GM10248 (cell line): ENCODE measurements at places on chromosomes 3 and 15.
A peak's percentile ranks its signal among the peaks of the same experiment; 100 is the strongest.

DNA sequence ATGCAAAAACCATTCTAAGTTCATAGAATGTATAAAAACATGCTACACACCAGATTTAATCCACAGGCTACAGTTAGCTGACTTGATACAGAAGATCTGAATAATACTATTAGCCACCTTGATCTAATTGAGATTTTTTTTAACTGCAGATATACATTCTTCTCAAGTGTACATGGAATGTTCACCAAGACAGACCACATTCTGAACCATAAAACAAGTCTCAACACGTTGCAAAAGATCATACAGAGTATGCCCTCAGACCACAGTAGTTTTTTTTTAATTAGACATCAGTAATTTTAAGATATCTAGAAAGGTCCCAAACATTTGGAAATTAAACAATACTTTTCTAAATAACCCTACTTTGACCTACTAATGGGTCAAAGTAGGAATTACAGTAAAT, 83.3 kb downstream of the FGF7 start:
- DNase-seq: no peak

DNA sequence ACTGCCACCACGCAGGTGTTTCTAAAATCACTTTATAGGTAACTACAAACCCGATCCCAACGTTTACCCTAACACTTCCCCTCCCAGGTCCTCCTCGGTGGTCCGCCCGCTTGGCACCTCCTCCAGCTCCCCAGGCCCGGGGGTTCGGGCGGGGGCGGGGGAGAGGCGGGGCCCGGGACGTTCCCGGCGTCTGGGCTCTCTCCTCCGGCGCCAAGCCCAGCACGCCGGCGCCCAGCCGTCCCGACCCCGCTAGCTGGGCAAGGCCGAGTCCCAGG, 562 bp downstream of the CGGBP1 start:
- DNase-seq: no peak

DNA sequence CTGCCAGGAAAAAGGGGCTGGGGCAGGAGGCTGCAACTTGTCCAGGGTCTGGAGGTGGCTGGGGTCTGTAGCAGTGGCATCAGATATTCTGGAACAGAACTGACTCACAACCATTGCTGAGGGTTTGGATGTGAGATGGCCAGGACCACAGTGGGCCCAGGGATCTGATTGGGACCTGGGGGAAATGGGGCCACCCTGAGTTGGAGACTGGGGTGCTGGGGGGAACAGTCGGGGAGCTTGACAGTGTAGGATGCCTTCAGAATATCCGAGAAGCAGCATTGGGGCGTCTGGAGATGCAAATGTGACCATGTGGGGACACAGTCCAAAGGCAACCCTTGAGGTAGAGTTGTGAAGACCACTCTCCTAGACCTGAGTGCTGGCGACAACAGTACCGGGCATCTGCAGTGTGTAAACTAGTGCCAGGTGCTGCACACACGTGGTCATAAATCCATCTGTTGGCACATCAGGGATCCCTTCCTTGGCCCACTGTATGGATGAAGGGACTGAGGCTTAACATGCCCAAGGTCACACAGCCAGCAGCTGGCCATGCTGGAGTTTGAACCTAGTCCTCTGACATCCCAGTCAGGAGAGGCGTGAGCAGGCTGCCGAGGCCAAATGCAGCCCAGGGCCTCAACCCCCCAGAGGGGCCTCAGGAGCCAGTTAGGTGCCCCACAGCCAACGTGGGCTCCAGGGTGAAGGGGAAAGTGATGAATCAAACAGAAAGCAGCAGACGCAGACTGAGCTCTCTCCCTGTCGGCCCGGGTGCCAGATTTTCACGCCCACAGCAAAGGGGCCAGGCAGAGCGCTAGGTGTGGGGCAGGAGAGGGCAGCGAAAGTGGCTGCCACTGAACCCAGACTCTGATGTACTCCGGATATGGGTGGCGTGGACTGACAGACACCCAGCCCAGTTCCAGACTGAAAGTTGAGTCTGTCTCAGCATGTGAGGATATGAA, 18.8 kb downstream of the HEMK1 start:
- peak; percentile 69 for DNase-seq

DNA sequence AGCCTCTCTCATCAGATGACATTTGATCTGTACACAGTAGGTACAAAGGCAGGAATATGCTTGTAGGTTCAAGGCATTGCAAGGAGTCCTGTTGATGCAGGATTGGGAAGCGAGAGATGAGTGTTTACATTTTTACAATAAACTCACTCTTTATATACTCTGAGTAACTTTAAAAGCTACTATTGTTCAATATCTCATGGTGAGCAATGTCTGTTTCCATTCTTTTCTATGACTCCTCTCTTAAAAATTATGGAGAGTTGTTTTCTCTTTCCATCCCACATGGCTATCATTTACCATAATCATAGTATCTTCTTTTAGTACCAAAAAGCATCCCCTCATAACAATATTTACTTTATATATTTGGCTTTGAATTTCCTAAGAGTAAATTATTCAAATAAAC, 314.0 kb upstream of the CDIN1 start:
- no peak for DNase-seq

DNA sequence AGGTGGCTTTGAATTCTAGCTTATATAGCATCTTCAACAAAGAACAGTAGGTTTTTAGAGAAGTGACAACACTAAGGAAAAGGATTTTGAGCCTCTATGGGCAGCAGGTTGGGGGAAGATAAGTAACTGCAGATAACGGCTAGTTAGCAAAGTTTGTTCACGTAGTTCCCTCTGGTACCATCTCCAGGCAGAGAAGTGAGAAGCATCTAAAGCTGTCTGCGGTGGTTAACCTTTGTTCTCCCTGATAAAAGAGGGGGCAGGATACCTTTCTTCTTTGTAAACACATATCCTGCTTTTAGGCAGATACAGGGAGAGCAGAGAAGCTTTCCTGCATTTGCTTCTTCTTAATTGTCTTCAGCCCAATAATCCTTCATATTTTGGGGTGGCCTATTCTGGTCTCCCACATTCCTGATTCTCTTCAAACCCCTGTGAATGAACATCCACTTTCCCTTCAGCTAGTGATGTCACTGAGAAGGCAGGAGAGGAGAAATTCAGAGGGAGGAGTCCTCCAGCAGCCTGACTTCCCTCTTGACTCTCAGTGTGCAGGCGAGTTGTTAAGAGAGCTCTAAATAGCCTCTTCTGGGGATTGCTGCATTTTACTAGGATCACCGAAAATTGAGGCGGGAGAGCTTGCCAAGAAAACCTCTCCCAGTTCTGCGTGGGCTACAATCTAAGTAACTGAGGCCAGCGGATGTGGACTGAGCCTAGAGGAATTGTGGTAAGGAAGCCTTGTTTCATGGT, 393.7 kb upstream of the C2CD4B start:
- no peak for DNase-seq

DNA sequence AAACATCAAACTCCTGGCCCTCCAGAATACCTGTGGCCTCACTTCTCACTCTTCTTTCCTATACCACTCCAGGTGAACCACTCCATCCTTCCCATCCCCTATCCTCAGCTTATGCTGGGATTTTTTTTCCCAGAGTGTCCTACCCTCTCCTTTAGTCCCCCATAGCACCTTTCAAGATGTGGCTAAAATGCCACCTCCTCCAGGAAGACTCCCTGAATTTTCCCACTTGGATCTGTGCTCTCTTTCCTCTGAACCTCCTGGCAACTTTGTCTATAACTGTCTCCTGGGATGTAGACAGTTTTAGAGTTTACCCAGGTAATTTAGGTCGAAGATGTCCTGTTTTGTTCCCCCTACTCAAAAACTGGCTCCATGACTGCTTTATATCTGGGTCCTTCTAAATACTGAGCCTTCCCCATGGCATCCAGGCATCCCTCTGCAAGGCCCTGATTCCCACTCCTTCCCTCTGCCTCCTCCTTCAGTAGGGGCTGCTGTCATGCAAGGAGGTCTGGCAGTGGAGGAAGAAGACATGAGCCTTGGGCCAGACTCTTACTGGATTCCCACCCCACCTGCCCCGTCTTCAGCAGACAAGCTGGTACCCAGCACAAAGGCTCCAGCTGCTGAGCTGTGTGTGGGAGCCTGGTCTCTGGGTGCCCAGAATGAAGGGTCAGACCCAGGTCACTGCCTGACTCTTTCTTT, 161.5 kb downstream of the SMAD6 start:
- DNase-seq: peak; percentile 3

DNA sequence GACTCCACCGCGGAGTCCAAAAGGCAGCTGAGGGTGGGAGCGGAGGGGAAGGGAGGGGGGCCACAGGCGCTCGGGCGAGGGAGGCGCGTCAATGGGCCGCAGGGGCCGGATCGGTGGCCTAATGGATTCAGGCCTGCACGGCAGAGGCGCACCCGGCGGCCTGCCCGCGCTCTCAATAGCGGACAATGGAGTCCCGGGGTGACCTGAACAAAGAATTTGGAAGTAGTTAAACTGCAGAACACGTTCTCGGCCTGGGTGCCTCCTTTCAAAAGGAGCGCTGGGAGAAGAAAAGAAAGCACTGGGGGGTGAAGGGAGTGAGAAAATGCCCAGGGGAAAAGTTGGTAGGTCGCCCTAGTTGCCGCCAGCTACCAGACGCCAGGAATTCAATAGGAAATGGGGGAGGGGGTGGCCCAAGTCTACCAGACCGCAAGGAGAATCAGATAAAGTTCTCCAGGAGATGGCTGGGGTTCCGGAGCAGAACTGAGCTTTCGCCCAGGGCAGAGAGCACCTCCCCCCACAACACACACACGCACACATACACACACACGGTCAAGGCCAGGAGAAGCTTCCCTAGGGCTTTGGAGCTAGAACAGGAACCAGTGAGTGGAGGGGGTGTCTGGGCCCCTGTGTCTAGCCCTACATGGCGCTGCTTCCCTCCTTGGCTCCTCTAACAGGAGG, 25.8 kb upstream of the POLG start:
- DNase-seq: no peak

DNA sequence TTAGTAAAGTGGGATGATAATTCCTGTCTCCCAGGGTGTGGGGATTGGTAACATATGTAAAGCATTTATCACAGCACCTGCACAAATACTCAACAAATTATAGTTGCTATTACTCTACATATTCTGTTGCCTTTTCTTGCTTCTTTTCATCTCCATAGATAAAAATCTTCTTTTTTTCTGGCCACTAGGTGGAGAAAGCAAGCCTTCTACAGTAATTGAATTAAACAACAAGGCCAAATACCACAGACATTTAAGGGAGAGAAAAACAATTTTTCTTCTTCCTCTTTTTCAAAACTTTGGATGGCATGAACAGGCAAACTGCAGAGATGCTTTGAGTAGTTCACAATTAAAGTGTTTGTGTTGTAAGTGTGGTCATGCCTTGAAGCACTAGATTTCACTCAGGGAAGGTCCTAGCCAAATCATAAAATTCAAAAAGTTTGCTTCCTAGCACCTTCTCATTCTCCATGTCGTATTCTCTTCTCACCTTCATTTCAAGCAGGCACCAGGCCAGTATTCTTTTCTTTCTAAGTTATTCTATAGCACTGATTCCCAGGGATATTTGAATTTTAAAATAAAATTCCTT, 493.4 kb upstream of the TGFBR2 start:
- no peak for DNase-seq

GRCh38 chr15:36880224-36880912, 220.0 kb downstream of the MEIS2 start:
- DNase-seq: no peak

GRCh38 chr3:108488631-108489030, 21.8 kb downstream of the MYH15 start:
- DNase-seq: no peak

DNA sequence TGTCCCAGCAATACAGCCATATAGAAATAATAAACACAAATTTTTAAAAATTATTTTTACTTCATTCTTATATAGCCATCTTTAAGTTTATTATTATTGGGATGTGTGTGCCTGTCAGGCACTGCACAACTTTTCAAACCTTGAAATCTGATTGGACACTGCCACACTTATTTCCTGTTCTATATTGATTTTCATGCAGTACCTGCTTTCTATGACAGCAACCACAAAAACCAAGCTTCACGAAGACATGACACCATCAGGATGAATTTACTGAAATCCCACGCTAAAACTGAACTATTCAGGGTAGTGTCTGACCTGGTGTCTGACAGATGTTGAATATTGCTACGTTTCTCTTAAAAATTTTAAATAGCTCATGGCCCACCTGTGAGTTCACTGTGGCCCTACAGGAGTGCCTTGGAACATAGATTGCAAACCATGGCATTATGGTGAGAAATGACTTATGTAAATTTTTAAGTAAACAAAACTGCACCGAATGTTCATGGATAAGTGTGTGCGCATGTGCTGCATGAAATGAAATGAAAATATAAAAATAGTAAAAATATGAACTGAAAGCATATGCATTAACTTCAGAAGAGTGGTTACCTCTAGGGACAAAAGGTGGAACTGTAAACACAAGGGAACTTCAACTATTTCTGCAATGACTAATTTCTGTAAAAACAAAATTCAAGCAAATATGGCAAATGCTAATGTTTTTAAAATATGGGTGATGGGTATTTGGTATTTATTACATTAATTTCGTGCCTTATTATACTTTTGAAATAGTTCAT, 152.3 kb downstream of the ZBTB20 start:
- DNase-seq: no peak

GRCh38 chr3:188439080-188439479, 285.1 kb downstream of the LPP start:
- DNase-seq: peak; percentile 16

DNA sequence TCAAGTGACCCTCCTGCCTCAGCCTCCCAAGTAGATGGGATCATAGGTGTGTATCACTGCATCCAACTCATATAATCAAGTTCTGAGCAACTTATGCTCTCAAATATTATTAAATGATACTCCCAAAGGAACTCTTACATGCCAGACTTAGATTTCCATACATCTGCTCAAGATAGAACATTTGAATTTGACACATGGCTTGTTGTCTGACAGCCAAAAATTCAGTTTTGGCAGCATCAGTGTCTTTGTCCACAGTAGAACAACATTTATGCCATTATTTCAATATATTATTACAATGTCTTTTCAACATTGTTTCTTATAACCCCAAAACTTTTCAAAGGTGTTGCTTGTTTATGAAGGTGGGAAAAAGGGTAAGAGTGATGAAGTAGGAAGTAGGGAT, 116.2 kb downstream of the SUCNR1 start:
- no peak for DNase-seq

DNA sequence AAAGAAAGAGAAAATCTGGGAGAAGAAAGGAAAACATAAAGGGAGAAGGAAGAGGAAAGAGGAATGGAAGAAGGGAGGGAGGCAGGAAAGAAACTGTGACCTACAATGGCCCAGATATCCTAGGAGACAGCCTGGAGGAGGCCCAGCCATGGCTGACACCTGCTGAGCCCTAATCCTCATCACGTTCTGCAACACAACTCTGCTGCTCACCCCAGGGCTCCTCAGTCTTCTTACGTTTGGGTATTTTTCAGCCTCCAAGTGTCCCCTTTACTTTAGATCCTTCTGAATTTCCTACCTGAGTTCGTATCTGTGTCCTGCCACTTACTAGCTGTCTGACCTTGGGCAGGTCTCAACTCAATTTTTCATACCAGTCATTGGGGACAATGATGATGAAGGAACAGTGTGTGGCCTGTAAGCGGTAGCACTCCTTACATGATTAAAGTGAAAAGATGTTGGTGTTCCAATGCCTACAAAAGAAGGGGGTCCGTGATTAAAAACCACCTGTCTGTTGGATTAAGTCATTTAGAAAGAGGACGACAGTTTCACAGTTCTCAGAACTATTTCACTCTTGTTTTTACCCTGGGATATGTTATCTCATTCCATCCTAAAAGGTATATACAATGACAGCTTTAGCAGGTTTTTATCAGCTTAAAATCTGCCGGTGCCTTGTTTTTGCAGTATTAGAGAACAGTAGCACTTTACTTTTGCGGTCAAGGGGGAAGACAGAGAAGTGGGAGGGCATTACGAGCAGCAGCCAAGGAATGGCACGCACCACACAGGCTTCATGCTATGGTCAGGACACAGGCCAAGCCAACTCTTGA, 47.4 kb downstream of the CCR4 start:
- no peak for DNase-seq

GRCh38 chr3:48739955-48740823, 23.2 kb upstream of the IP6K2 start:
- peak; percentile 82 for DNase-seq
